Caco-2 (cell line): ENCODE measurements at places on chromosomes 1 and 21. TPM values are rescaled to one million over a fixed set of nuclear protein-coding genes. Genes with fewer than 3 reads are reported as not detected.
A peak's percentile ranks its signal among the peaks of the same experiment; 100 is the strongest.

- peak; percentile 56 for DNase-seq
Observed at GRCh38 chr21:44304877-44305293, 5.0 kb downstream of the PFKL start.

GRCh38 chr21:21971384-21971783 lies 973.2 kb downstream of the NCAM2 start:
- DNase-seq: no peak

EPHA8 gene
- not detected in 2 replicates for total RNA-seq

C1orf185 gene
- total RNA-seq: not detected in 2 replicates

HSD11B1 gene
- total RNA-seq: not detected in 2 replicates
